CD8-positive, alpha-beta T cell (primary cell): ENCODE measurements at places on chromosomes 3 and 15.
A peak's percentile ranks its signal among the peaks of the same experiment; 100 is the strongest.

DNA sequence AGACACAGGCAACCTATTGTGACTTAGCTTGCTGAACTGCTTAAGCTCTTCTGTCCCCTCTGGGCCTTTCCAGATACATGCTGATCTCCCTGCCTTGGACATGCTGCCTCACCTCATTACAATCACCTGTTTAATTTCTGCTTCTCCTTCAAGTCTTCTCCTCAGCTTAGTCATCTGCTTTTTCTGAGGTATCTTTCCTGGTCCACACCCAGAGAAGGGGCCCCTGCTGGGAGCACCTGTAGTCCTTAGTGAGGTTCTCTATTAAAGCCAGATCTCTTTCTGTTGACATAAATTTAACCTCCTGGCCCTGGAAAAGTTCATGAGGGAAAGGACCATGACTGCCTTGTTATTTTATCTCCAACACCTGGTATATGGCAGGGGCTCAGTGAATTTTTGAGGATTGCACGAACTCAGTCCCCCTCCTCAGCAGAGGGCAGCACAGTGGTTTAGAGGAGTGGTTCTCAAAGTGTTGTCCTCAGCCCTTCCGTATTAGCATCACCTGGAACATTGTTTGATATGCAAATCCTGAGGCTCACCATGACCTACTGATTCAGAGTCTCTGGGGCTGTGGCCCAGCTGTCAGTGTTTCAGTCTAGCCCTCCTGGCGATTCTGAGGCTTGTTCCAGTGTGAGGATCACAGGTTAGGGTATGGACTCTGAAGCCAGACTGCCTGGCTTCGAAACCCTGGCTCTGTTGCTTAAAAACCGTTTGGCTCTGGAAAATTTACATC is 12.7 kb downstream of the COL6A6 start:
- DNase-seq = no peak

- DNase-seq = peak; percentile 75
Observed at GRCh38 chr15:73346735-73347312, 21.9 kb downstream of the HCN4 start.

- DNase-seq = no peak
Observed at GRCh38 chr3:78940128-78940527, 827.7 kb downstream of the ROBO1 start.

DNA sequence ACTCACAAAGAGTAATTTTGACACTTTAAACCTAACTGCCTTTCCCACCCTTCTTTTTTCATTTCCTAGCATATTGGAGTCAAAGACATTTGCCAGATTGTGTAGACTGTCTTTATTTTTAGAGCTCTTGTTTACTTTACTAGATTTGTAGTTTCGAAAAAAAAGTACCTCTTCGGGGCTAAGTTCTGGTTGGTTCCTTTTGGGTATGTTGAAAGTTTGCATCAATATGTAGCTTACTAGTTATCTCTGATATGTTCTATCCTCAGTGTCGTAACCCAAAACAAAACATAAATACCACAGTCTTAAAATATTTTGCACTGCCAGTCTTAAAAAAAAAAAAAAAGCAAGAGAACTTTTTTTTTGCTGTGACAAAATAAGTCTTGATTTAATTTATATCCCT is 52.2 kb downstream of the REC114 start:
- DNase-seq = no peak

- no peak for DNase-seq
Observed at GRCh38 chr15:66489179-66489791, 8.3 kb downstream of the SNAPC5 start.

- DNase-seq = no peak
Observed at GRCh38 chr3:163951397-163951987, 1126.8 kb downstream of the SI start.
